ENCODE measurements at places on chromosomes 12 and 14.

DNA sequence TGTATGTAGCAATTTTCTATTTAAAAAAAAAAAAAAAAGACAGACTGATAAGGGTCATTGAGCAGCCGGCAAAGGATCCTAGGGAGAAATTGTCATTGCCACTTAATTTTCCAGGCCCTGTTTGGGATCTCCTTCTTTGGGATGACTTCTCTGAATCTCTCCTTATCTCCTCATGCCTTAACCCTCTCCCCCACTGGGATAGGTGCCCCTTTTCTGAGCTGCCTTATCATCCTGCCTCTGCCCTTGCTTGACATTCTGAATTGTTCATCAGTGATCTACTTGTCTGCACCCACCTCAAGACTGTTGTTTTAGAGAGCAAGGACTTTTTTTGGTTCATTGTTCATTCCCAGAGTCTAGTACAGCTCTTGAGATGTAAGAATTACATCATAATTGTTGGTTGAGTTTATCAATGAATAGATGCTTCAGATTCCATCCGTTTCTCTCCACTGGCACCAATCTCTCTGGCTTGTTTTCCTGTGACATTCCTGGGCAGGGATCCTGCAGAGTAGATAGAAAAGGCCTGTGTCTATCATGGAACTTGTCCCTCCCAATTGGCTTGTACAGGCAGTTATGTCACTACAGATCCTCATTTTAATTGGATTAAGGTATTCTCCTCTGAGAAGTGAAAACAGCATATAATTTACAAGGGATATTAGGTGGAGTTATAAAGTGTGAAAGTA lies 42.6 kb downstream of the SOCS2 start:
- no peak for DNase-seq

DNA sequence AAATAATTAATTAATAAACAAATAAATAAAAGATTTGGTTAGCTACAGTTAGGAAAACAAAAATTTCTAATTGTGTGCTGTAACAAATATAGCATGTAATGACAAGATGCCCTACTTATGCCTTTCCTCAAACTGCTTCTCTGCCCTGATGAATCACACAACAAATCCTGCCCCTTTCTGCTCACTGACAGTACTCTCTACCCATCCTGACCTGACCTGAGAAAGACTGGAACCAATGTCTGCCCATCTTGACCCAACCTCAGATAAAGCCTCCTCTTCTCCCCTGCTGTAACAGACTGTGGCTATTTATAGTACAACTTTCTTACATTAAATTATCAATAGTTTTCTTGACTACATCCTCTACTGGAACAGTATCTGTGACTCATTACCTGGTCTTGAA lies 43.7 kb downstream of the PPP1R13B start:
- no peak for DNase-seq

DNA sequence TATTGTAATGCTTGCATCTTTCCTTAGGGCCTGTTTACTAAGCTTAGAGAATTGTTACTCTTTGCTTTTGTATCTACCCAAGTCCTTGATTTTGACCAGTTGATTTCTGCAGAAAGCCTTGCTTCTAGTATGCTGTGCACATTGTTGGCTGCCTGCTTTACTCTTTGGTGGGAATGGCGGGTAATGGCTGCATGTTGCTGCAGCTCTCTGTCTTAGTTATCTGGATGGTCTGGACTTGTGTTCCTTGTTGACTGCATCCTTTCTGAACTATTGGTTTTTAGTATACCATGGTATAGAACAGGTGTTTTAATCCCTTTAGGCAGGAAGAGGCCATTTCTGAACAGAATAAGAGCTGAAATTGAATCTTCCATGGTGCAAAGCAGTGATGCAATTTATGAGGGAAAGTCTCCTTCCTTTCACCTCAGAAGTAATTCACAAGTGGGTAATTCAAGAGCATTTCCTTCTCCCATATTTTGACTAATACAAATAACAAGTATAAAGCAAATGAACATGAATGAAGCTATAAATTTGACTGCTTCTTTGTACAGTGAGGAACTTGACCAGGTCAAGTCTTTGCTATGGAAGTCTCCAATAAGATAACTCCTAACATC lies 466.4 kb downstream of the NPAS3 start:
- no peak for DNase-seq

- DNase-seq: no peak
Observed at GRCh38 chr14:33150666-33151428, 212.2 kb downstream of the NPAS3 start.

DNA sequence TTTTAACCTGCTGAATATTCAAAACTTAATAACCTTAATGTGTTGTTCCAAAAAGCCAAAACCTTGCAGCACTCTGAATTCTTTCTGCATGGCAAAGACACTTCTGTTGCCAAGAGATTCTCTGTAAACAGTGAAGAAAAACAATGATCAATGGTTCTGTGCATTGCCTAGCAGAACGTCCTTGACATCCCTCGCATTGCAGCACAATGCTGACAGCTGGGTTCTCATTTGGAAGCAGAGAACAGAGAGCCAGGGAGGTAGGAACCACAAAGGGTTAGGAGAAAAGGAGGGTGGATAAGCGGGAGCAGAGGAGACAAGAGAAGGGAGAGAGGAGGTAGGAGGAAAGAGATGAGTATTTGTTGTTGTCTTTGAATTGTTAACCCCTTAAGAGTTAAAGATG lies 501.1 kb downstream of the NAV3 start:
- no peak for DNase-seq

DNA sequence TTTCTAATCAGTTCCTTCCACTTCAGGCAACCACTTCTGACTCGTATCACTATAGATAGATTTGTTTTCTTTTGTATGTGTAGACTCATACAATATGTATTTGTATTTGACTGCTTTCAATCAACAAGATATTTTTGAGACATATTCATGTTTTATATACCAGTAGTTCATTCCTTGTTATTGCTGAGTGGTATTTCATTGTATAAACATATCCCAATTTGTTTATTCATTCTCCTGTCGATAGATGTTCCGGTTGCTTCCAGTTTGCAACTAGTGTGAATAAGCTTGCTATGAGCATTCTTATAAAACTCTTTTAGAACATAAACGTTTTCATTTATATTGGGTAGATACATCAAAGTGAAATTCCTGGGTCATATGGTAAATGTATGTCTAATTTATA lies 119.2 kb downstream of the FIGNL2 start:
- no peak for DNase-seq

DNA sequence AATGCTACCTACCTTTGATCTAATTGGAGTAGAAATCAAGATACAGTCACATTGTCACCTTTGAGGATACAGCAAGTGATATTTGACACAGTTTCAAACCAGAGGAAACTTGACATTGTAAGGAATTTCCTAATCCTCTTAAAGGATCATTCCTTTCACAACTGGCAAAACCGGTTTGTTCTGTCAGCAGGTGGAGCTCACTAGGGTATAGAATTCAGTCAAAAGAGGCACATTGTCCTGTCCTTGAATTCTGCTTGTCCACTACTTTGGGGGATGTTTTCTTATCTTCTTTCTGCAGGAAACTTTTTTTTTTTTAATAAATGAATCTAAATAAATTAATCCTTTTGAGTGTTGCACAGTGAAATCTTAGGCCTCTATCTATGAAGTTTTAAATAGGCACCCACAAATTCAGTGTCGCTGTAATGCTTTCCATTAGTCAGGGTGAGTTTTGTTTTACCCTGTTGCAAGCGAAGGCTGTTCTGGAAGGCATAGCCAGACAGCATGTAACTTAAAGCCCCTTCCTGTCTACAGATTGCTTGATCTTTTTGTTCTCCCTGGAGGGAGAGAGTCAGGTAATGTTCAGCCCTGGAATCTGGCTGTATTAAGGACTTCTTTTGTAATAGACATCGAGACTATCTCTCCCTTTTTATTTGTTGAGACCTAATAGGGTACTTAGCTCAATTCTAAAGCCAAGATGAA lies 285.0 kb upstream of the RGS6 start:
- no peak for DNase-seq

DNA sequence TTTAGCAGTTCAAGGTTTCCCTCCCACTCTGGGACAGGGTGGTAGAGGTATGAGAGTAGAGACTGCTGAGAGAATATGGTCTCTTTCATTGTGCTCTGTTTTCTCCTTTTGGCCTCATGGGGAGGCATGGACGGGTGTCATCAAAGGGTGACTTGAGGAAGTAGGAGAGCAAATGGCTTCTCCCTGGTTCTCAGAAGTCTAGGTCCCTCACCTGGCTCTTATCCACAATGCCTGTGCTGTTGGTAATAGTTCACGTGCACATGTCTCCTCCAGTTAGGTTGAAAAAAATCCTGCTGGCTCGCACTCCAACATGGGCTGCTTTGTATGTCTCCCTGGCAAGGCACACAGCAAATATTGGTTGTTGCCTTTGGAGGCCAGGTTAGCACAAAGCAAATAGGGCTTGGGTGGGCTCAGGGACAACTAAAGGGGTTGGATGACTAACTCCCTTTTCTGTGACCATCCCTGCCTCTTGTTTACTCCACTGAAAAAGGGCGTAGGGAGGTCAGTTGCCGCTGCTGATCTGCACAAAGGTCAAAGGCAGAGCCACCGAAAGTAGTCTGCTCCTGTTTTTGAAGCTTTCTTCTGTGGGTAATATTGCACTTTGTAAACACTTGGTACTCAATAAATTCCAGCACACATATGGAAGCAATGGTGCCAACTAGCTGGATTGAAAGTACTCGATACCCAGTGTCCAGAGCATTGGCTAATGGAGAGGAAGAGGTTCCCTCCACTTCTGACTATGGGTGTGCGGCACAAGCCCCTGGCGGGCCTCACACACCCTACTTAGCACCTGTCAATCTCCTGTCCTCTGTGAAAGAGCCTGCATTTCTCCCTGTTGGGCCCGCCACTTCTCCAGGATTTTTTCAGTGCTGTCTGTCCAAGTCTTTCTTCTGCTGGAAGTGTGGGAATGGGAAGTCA lies 121.8 kb downstream of the SLC38A6 start:
- no peak for DNase-seq

GRCh38 chr12:114661245-114661644 lies 22.7 kb downstream of the TBX3 start:
- no peak for DNase-seq

GRCh38 chr12:108804271-108804953 lies 53.0 kb downstream of the SSH1 start:
- no peak for DNase-seq

DNA sequence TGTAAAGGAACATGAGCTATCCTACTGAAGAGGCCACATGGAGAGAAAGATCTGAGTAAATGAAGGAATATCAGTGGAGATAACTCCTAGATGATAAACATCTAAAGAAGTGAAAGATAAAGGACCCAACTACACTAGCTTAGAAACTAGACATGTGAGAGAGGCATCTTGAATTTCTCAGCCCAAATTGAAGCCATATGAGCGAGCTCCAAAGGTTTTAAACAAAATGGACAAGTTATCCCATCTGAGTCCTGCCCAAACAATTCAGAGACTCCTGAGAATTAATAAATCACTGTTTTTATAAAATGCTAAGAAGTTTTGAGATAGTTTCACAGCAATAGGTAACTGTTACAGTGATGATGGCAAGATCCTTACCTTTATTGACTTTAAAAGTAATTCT lies 438.9 kb downstream of the NAV3 start:
- no peak for DNase-seq

GRCh38 chr12:25811656-25812126 lies 146.8 kb upstream of the RASSF8 start:
- no peak for DNase-seq

All from stimulated activated CD4-positive, alpha-beta T cell treated with anti-CD3 and anti-CD28 coated beads, Interleukin-4, amount 100 ng/mL, for 48 hours (primary cell).